NCI-H748 treated with DMSO at 0.1 percent for 48 hours (cell line): ENCODE measurements at places on chromosomes 12 and 14.

DNA sequence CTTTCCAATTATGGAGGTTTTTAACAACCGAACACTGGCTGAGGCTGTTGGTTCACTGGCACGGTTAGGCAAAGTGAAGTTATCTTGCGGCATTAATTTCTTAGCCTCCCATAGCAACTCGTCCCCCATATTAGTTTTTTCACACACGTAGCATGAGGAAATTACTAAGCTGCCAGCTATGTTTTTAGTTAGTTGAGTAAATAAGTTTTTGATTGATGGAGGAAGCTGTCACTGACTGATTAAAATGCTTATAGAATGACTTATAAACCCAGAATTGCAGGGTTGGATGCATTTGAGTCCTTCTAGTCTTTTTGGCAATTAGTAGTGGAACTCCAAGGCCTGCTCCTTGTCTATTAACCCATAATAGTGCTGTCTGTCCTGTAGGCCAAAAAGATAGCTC lies 97.1 kb downstream of the ALG10 start:
- no peak for DNase-seq

GRCh38 chr14:76883447-76883846 lies 57.2 kb downstream of the LRRC74A start:
- no peak for DNase-seq

DNA sequence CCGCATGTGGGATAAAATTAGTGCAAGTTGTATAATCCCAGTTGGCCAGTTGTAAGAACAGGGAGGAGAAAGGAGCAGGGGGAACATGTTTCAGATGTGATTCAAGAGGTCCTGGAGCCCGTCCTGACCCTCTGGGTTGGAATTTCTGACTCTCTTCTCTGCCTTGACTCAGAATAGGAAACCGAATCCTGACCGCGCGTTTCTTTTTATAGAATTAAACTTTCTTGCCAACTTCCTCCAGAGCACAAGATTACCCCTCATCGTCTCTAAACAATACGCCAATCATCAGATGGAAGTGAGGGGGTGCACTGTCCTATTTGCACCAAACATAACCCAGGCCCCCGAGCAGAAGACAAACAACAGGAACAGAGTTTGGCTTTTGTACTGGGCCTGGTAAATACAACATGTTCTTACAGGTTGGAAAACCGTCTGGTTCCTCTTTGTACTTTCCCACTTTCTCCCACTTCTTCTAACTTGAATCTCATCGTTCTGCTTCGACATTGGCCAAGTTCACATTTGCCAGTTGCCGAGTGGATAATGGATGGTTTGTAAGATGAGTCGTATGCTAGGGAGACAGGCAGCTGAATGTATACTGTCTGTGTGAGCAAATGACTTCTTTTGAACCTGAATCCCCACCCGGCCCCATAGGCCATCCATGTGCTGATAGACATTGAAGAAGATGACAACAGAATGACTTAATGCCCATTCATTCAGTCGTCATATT lies 42.6 kb upstream of the MED13L start:
- DNase-seq, result no peak

DNA sequence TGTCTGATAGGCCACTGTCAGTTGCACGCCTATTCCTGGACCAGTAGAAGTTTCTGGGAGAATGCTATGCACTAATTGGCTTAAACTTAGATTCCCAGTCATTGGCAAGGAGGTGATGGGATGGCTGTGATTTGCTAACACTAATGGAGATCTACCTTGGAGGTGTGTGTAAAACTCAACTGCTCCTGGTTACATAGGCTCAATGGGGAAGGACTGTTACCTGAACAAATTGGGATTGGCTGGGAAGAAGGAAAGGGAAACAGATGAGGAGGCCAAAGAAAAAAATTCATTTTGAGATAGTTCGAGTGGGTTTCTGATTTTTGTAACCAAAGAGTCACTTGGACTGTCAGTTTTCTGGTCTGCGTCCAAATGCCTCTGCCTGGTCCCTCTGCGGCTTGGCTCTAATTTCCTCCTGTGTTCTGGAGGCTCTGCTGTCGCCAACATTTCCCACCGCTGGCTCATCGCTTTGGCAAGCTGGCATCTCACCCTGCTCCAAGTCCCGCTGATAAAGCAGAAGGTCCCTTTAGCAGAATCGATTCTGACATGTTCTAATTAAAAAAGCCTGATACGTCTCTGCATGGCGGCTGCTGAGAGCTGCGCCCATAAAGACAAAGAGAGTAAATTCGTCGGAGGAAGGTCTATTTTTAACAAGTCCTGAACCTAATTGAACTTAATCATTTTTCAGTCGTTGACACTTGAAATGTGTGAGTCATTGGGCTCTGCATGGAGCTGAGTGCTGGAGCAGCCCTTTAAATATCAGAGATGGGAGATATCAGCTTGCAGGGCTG lies 2.0 kb upstream of the CCDC63 start:
- DNase-seq, result no peak

DNA sequence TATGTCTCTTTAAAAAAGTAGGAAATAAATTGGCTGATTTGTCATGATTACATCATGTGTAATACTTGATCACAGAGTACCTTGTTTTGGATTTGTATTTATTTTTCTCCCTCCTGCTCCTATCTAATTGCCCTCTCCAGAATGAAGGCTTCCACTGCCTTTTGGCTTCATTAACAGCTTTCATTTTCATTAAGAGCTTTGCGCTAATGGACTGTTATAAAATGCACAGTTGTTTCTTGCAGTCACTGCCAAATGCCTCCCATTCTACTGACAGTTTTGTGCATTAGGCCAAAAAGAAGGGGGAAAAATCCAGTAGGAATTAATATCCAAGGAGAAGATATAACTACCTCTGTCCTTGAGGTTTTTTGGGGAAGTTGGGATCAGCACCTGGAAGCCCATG lies 159.2 kb downstream of the NRXN3 start:
- DNase-seq, result no peak

DNA sequence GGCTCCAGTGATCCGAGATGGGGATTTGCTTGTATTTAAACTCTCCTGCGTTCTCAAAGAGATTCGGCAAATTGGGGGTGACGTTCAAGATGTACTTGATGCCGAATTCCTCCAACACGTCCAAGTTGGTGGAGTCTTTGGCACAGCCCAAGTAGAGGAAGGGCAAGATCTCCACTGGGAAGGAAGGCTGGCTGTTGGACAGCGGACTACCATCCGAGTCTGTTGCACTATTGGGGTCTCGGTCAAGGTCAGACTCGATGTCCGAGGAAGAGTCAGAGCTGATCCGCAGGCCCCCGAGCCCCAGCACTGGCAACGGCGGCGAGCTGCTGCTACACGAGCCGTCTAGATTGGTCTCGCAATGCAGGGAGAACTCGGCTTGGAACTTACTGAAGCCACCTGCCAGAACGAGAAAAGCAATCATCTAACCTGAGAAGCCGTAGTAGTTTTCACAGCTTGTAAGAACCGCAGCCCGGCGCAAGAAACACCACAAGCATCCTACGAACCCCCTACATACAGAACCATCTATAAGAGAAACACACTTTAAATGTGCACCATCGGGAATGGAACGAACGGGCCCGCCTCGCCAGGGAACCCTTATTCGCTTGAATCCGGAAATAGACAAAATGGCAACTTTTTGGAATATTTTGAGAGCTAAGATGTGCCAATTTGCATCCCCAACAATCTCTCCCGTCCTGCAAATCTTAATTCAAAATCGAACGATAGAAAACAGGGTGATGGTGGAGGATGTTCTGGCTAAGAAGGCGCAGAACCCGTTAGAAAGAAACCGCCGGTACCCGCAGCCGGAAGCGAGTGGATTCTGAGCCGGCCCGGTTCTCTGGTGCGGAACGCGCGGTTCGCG lies 1.4 kb downstream of the DUSP6 start:
- DNase-seq, result no peak

DNA sequence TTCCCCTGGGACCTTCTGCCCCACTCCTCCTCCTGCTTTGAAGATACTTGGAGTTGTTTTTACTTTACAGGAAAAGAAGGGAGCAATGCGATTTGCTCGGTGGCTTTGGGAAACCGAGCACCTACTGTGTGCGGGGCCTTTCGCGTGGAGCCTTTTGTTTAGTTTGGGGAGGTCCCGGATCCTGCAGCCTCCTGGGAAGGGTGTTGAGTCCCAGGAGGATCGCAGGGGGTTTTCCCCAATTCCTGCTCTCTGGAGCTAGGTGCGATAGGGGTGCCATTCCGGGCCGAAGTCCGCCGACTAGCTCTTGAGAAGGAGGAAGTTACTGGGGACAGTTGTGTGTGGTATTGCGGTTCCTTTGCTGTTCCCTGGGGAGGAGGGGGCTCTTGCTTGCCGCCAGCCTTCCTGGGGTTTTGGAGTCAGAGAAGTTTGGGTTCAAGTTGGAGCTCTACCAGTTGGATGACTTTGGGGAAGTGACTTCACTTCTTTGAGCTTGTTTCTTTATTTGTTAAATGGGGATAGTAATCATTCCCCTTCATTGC lies 1.1 kb downstream of the BRI3BP start:
- DNase-seq, result no peak

- DNase-seq, result no peak
Measured at GRCh38 chr12:17304503-17305347, 698.8 kb upstream of the LMO3 start.

GRCh38 chr12:3187846-3188770 lies 110.9 kb downstream of the TSPAN9 start:
- DNase-seq, result no peak

GRCh38 chr12:108704527-108704926 lies 26.8 kb downstream of the CORO1C start:
- no peak for DNase-seq

- no peak for DNase-seq
Measured at GRCh38 chr12:107275530-107275929, 182.2 kb upstream of the CRY1 start.
